ENCODE measurements at places on chromosomes 3 and 15.

GRCh38 chr3:162780313-162780712 is 1283.7 kb downstream of the OTOL1 start:
- DNase-seq, result no peak

DNA sequence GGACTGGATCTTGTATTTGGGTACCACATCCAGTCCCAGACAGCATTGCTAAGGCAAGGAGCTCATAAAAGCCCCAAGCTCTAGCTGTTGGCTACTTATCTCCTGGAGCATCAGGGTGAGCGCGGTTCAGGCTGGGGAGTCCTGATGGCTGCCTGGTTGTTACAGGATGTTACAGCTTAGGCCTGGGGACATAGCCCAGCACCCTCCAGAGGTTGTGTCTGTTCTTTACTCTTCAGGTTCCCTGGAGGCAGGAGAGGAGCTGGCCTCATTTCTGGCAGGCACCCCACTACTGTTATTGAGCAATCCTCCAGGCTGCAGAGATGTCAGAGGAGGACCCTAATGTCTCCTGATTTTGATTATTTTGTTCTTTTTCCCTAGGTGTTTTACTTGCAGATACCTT is 26.6 kb downstream of the APBA2 start:
- no peak for DNase-seq

DNA sequence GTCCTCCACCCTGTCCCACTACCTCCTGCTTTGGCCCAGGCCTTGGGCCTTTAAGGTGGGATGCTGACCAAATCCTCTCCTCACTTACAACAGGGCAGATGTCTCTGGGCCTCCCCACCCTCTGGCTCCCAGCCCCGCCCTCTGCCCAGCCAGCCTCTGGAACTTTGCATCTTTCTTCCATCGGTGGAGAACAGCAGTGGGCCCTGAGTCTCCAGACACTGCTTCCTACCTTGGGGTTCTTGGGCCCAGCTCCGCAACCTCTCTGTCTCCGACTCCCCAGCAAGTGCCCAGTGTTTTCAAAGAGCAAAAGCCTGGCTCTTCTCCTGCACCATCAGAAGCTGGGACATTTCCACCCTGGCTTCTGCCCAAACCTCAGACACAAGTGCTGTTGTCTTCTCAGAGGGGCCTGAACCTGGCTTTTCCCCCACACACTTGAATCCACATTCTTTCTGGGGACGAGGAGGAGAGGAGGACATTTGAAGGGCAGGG is 33.1 kb downstream of the MRAS start:
- no peak for DNase-seq

GRCh38 chr3:102400142-102400541 is 34.7 kb upstream of the ZPLD1 start:
- DNase-seq, result no peak

- no peak for DNase-seq
Observed at GRCh38 chr3:52254608-52255007, 9.0 kb downstream of the PPM1M start.

DNA sequence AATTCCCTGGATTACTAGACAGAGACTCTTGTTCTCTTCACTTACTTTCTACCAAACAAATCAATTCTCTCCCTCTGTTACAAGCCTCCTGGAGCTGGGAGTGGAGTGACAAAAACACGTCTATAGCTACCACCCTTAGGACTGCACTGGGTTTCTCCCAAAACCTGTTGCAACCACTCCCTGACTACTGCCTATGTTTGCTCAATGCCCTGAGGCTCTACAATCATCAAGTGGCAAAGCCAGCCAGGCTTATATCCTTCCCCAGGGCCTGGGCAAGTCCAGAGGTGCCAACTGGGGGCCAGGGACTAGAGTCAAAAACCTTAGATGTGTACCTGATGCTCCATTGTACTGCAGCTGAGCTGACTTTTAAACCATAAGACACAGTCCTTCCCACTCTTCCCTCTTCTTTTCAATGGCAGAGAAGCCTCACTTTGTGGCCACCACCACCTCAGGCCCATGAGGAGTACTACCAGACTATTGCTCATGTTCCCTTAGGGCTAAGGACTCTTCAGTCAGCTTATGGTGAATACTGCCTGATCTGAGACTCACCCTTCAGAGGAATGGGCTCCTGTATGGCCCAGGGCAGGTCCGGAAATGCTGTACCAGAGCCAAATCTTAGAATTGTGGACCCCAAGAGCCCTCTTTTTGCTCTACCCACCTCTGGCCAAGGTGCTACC is 125.4 kb upstream of the PLCL2 start:
- no peak for DNase-seq

DNA sequence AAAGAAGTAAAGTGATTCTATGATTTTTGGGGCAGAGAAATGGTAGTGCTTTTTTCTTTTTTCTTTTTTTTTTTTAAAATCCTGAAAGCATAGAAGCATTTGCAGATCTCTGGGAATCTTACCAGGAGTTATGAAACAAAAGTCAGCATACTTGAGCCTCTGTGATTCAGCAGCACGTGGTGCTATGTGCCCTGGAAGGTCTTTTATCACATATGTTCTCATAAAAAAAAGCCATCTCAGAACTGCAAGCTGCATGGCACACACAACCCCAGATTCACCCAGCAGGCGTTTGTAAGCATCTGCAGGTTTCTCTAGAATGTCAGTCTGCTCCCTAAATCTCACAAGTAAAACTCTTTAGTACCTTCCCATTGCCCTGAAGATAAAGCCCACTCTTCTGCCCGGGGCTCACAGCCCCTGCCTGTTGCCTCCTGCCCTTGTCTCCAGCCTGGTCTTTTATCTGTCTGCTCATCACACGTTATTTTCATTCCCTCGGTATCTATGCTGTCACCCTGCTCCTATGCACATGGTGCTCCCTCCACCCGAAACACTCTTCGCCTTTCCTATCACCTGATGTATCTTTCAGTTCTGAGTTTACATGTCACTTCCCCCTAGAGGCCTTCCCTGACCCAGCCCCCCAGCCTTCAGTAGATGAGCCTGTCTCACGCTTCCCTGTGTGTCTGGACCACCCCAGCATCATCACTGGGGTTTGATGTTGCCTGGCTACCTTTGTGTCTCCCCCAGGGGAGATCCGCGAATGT is 72.4 kb downstream of the CHDH start:
- DNase-seq, result no peak

DNA sequence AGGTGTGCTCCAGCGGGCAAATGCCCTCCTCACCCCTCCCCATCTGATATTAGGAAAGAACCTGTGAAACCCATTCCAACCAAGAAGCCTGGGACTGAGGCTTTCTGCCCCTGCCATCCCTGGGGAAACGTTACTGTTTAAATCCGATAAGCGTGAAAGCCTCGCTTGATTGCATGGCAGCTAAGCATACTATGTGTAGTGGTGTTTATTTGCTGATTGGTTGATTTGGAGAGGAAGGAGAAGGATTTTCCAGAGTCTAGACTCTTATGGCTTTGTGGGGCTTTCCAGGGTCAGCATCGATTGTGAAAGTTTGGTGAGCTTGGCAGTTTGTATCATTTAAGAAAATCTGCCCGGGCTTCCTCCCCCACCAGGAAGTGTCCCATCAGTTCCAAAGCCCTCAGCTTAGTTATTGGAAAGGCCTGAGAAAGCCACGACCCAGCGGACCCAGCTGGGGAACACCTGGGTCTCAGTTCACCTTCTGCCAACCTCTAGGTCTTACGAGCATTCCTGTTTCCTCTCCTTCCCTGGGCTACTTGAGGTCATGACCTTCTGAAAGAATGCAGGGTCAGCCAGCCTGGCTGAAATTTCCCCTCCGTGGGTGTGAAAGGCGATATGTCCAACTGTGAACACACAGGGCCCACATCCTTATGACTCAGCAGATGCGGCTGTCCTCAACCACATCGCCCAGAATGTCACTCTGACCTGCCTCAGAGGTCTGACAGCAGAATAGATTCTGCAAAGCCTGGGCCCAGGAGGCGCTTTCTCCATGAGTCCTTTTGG is 62.8 kb upstream of the HERC1 start:
- DNase-seq, result no peak

DNA sequence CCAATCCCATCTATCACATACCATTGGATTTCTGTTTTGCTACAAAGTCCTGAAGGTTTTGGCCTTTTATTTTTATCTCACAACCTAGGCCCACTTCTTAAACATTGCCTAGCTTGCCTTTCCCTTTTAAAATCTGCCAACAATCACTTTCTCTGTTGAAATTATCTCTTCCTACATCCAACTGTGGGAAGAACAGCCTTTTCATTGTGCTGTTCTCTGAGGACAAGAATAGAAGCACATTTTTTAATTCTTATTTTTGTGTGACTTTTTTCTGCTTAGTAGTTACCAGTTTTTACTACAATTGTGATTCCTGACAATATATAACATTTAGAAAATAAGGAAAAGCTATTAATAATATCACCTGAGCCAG is 159.2 kb downstream of the CNTN6 start:
- DNase-seq, result no peak

DNA sequence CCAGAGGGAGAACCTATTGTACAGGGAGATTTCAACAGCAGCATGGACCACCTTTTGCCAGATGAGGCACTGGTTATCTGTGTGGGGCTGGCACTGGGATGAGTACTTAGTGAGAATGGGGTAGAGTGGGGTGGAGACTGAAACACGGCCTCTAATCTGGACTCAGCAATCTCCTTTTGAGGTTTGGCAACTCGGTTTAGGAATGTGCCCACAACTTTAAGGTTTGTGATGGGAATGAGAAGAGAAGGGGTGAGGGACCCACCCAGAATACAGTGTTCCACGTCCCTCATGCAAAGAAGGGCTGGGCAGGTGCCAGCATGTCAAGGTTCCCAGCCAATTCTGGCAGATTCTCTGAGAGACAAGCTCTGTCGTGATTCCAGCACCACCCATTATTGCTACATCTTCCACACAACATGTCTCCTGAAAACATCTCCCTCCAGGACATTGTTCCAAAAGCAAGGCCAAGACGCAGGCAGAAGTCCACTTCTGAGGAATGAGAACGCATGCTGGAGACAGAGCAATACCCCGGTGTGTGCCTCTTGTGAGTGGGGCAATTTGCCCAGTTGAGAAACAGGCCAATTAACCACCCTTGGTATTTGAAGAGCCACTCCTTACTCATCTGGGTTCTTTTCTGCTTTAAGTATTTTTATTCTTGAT is 37.5 kb upstream of the CCR4 start:
- no peak for DNase-seq

DNA sequence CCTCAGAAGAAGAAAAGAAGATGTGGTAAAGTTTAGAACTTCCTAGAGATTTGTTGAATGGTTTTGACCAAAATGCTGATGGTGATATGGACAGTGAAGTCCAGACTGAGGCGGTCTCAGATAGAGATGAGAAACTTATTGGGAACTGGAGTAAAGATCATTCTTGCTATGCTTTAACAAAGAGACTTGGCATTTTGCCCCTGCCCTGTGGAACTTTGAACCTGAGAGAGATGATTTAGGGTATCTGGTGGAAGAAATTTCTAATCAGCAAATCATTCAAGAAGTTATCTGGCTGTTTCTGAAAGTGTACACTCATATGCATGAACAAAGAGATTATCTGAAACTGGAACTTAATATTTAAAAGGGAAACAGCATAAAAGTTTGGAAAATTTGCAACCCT is 505.2 kb downstream of the NSUN3 start:
- DNase-seq, result no peak

GRCh38 chr15:55124616-55125015 is 72.1 kb downstream of the RSL24D1 start:
- no peak for DNase-seq

DNA sequence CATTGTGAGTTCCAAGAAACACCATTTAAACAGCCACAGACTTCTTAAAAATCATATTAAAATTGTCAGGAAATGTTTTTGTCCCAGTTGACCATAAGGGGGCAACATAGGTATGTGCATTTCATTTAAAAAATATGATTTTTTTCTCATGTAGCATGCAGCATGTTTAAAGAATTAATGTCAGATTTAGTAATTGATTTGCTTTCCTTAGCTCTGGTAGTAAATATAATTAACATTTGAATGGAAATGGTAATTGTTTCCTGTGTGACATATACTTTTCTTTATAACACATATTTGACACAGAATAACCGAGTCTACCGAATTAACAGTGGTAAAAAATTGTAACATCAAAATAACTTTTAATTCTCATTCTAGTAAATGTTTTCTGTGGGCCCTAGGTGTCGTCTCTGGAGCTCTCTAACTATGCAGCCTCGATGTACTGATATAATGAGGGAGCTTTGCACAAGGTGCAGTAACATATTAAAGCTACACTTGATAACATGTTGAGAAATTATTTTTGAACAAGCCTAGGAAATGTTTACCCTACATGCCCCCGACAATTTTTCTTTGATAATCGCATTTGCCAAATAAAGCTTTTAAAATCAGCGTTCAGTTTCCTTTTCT is 34.9 kb downstream of the NXPE3 start:
- no peak for DNase-seq

GRCh38 chr3:71423151-71423906 is 160.2 kb downstream of the FOXP1 start:
- DNase-seq, result no peak

DNA sequence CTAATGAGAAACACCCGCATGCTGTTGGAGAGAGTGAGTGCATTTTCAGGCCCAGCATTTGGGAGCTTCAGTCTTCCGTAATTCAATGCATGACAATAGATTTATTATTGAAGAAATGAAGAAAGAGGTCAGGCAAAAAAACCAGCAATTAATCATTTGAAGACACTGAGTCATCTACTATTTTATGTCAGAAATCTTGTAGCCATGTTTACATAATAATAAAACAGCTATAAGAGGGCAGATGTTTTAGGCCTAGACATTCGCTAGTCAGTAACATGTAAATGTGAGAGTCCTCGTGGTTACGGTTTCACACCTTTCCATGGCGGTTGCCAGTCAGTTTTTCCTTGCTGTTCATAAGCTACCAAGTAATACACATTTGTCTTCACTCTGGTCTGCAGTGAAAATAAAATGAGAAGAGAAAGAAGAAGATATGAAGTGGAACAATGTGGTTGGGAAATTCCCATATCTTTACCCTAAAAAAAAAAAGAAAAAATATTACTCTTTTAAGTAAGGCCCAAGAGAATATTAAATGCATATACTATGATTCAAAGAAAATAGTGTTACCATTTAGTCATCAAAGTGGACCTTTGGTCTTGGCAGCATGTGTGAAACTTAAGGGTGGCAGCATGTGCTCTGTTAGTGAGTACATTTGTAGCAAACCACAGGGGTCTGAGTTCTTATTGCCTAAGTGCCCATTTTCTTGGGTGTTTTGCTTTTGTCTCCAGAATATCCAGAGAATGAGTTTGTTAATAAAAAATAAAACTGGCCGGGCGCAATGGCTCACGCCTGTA is 140.5 kb upstream of the TBL1XR1 start:
- no peak for DNase-seq

- DNase-seq, result no peak
Observed at GRCh38 chr15:81206018-81206417, 9.3 kb downstream of the IL16 start.

DNA sequence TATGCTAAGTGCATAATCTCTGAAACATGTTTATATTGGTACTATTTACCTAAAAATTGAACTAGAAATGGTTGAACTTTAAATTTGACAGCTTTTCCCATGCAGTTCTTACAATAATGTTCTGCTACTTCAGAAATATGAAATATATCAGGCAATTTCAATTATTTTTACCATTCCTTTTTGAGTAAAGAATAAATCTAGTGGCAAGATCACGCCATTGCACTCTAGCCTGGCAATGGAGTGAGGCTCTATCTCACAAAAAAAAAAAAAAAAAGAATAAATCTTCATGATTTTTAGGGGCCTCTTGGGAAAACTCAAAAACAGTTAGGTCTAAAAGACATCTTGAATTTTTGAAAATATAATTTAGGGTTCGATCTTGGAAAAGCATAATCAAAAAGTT is 10.6 kb upstream of the DNAAF4 start:
- DNase-seq, result no peak

Measured in stimulated activated CD4-positive, alpha-beta T cell treated with anti-CD3 and anti-CD28 coated beads, Interleukin-1b, Interleukin-23, amount 100 ng/mL, for 1 hour (primary cell).